ENCODE measurements at places on chromosomes 5 and 9.

GRCh38 chr9:37747271-37747753, 6.3 kb upstream of the TRMT10B start:
- DNase-seq: peak; percentile 20

- DNase-seq: no peak
Observed at GRCh38 chr9:19116107-19116790, 11.0 kb downstream of the PLIN2 start.

GRCh38 chr5:91477408-91477807, 94.3 kb upstream of the ARRDC3 start:
- no peak for DNase-seq

- no peak for DNase-seq
Observed at GRCh38 chr5:84376346-84376745, 8.3 kb downstream of the EDIL3 start.

GRCh38 chr5:146912874-146913273, 34.3 kb upstream of the PPP2R2B start:
- no peak for DNase-seq

- no peak for DNase-seq
Observed at GRCh38 chr9:94083384-94083783, 880 bp upstream of the PTPDC1 start.

- DNase-seq: no peak
Observed at GRCh38 chr5:144088206-144089064, 82.0 kb downstream of the YIPF5 start.

GRCh38 chr9:4662108-4662988, at the start of gene PLPP6:
TSS of gene PLPP6 (plus strand) at chr9:4662294. CDS start at chr9:4662376, 82 bp downstream.
- DNase-seq: peak; percentile 60

DNA sequence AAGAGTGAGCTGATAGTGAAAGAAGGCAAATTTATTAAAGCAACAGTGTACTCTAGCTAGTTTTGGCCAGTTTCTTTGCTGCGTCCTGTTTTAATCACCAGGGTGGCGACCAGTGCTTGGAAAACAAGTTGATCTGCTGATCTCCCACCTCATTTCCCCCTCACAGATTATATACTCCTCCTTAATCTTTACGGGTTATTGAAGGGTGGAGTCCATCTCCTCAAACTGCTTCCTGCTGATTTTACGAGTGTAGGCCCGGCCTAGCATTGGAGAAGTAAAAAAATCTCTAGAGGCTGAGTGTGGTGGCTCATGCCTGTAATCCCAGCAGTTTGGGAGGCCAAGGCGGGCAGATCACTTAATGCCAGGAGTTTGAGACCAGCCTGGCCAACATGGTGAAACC, 14.0 kb upstream of the CFAP95 start:
- no peak for DNase-seq

- no peak for DNase-seq
Observed at GRCh38 chr5:133794771-133795415, 173.5 kb downstream of the C5orf15 start.

- DNase-seq: no peak
Observed at GRCh38 chr5:8868283-8868682, 677.6 kb downstream of the SEMA5A start.

DNA sequence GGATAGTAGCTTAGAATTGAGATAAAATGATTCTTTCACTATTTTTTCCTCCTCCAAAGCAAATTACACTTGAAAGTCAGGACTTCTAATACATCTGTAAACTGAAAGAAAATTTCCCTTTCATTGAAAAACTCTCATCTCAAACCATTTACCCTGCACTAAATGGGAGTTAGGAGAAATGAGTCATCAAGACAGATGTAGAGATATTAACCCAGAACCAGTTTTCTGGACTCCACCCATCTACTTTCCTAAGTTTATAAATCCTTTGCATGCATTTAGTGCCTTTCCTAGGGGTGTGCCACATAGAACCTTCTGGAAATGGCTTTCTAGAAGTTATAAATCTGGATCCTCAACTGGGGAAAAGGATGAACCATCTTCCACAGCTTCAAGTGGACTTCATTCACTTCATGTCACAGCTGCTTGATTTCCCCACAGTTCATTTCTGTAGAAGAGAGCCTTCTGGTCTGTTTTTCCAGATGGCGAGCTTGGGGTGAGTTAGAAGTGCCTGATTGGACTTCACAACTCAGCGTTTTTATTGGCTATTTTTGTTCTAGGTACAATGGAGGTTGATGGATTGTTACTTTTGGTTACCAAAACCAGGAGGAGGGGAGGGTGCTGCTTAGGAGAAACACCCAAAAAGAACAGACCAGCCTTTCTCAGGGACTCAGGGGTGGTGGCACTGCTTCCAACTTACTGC, 72.5 kb upstream of the GPR151 start:
- no peak for DNase-seq

DNA sequence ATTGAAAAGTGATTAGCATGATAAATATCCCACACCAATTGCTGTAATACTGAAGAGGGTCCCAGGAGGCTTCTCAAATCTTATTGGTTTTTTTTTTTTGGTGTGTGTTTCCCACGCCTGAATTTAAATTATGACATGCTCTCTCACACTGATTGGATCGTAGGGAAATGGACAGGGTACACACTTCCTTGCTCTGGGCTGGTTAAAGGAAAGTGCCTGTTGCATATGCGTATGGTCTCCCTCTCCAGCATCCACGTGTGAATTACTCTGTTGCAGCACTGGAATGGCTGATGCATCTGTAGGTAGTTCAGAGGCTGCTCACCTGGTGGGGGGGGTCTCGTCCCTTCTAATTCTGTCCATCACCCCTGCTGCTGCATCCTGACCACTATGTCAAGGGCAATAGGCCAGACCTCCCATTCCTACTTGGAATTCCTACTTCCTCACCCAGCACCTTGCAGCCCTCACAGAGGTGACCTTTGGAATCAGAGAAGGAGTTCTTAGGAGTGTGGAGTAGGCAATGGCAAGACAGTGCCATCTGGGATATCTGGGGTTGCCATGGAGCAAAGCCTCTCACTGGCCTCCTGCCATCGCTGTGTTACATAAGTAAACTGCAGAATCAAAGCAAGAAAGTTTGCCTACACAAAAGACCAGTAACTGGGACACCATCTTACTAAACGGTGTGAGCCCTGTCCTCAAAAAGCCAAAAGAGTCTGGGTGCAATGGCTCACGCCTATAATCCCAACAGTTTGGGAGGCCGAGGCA, 71.4 kb upstream of the FBXW11 start:
- DNase-seq: no peak

- no peak for DNase-seq
Observed at GRCh38 chr5:6714226-6715041, 1.2 kb downstream of the TENT4A start.

- DNase-seq: no peak
Observed at GRCh38 chr5:31585895-31586270, 53.0 kb upstream of the PDZD2 start.

DNA sequence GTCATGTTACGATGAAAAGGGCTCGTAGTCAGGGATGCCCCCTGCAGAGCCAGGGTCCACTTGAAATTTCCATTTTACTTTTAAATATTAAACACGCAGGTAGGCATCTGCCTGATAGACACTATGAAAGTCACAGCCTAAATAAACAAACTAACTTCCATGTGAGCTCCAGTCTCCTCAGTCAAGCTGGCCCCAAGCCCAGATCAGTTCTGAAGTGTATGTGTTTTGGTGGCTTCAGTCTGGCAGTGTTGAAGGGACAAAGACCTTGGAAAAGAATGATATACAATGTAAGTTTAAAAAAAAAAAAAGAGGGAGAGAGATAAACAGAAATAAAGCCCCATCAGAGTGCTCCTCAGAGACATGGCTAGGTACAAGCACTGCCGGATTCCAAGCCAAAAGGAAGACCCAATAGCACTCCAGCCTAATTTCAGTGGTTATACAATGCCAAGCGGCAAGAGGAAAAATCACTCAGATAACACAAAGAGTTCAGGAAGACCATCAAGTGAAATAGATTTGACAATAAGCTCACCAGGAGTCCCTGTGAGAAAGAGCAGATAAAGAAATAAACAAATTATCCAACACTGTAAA, 181.0 kb downstream of the BNC2 start:
- no peak for DNase-seq

DNA sequence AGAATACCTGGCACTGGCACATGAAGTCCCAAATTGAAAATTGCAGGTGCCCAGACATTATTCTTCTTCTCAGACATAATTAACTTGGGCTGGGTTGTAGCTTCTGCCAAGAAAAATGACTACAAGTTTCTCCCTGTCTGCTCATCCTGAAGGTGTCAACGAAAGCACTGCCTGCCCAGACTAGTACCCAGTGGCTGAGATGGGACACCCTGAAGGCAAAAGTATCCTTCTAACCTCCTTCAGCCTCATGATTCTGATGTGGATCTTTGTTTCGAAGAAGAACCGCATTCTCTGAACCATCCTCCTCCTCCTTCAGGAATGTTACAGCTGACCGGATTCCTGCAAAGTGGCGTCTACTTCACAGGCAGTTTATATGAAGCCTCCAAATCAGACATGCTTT, 161.1 kb upstream of the FST start:
- DNase-seq: no peak

DNA sequence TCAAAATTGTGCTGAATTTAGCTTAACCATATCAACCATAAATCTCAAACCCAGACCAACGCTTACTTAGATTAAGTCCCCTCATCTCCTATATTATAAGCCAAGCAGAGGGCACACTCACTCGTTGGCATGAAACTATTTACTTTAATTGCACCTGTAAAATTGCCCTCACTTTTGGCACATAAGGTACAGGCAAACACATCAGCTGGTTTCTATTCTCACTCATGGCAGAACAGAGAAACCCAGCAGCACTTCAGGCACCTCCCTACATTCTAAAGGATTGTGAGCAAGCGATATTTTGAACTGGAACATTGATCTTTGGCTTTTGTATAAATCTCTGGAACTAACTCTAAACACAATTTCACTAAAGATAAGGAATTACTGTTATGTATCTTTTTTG, 845.6 kb upstream of the CDH6 start:
- no peak for DNase-seq

DNA sequence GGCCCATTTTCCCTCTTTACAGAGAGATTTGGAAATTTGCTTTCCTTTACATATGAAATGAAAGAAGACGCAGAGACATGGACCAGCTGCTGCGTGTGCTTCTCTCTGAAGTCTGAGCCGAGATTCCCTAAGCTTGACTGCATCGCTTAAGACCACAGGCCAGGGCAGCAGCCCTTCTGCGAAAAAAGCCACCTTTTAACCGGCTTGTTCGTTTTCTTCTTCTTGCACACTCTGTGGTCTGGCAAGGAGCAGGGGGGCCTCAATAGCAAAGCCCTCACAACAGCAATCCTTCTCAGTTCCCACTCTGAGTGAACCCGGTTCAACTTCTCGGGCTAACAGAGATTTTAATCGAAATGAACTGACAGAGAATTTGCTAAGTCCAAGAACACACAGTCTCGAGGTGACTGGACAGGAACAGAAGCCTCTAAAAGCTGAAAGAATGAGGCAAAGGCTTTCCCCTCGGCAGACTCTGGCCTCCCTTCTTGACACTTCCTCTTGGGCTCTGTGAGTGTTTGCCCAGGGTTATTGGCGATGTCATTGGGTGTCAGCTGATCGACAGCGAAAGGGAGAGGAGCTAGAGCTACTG, 512.9 kb upstream of the KLF4 start:
- DNase-seq: no peak

Measured in stimulated activated CD8-positive, alpha-beta memory T cell treated with anti-CD3 and anti-CD28 coated beads, Interleukin-2, amount 100 ng/mL, for 48 hours (primary cell).